ENCODE measurements at places on chromosomes 5 and 9. TPM values are rescaled to one million over a fixed set of nuclear protein-coding genes. Genes with fewer than 3 reads are reported as not detected.

The RASGEF1C gene
- not detected for total RNA-seq

- DNase-seq = peak; percentile 77
Measured at GRCh38 chr5:61020415-61020814, 75.4 kb downstream of the NDUFAF2 start.

- DNase-seq = peak; percentile 44
Measured at GRCh38 chr9:83199240-83199639, 136.3 kb upstream of the RASEF start.

The CDKN2B-AS1 gene
- not detected for total RNA-seq

GRCh38 chr9:136804509-136805206, 3.1 kb upstream of the RABL6 start:
- no peak for DNase-seq

The LEAP2 gene
- total RNA-seq = 0.08 TPM

DNA sequence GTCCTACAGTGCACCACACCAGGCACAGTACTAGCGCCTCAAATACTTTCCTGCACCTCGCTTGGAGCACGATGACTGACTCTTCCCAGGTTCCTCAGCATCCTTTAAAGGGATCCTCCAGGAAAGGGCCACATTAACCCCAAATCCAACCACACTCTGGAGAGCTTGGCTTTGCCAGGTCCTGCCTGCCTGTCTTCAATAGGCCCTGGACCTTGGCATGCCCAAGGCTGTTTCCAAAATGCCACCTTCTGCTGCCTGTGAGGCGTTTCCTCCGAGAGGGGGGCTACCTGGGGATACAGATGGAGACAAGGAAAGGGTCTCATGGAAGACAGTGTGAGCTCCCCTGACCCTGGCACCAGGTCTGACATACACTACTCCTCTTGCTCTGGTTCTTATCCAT, 169.9 kb downstream of the DAB2IP start:
- DNase-seq = no peak

DNA sequence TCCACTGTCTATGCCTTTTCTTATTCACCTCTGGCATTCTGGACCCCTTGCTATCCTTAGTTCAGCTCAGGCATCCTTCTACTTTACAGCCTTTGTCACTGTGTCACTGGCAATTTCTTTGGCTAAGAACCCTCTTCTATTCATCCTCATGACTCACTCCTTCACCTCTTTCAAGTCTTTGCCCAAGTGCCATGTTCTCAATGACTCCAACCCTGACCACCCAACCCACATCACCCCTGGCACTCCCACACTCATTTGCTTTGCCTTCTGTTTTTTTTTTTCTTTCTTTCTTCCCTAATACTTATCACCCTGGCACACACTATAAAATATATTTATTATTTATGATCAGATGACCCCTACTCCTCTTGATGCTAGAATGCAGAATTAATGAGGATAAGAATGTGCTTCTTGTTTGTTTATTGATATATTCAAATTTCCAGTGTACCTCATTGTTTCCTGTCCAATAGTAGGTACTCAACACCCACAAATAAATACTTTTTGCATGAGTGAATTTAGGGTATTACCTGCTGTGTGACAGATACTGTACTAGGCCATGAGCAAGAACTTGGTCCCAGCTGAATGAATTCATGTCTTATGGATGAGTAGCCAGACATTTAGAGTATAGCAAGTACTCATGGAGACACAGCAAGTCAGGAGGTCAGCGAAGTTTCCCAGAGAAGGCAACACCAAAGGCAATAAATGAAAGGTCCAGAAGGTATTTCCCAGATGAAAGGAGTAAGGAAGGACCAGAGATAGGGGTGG, 236.1 kb downstream of the PAPPA start:
- DNase-seq = no peak

The RNF208 gene
- 0.31 TPM for total RNA-seq

Measured in H4 (cell line).